ENCODE measurements at places on chromosomes 11 and 22.

DNA sequence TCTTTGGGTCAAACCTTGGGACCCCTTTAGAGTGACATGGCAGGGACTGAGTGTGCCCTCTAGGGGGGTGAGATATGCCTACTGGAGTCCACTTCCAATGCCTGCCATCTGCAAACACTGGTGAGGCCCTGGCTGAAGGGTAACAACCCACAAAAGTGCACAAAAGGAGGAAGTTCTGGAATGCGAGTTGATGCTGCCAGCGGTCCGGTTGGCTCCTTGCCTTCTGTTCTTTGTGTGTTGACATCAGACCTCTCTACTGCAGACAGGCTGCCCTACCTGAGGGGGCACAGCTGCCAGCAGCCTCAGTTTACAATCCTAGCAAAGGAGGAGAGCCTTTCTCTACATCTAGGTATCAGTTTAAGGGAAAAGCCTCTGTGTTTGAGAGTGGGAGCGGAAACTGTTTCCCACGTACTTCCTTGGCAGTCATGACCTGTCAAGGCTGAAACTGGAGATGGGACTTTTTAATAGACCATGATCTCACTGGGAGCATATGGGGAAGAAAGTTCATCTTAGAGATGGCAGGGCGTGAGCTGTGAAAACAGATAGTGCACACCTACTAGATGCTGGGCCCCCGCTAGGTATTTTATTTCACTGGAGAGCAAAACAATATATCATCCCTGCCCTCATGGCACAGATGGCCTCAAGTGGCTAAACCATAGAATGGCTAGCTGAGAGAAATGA, 27.2 kb downstream of the BMAL1 start:
- no peak for DNase-seq

GRCh38 chr22:49567899-49568750, 259.5 kb downstream of the BRD1 start:
- no peak for DNase-seq

- no peak for DNase-seq
Observed at GRCh38 chr11:62149986-62150886, 26.4 kb downstream of the INCENP start.

DNA sequence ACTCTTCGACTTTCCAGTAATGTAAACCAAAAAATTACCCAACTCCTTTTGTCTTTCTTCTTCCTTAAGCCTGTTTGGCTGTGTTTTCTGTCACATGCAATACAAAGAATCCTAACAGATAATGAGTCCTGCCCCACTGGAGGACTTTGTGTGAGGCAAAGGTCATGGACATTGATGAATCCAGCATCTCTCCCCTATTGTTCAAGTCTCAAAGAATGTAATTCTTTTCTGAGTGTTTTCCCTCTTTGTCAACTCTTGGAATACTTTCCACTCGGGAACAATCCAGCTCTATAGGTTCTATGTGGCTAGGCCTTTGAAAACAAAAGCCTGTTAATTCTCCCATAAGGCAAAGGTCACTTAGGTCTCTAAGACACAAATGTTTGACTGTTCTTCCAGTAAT, 100.7 kb downstream of the FAR1 start:
- DNase-seq: no peak

DNA sequence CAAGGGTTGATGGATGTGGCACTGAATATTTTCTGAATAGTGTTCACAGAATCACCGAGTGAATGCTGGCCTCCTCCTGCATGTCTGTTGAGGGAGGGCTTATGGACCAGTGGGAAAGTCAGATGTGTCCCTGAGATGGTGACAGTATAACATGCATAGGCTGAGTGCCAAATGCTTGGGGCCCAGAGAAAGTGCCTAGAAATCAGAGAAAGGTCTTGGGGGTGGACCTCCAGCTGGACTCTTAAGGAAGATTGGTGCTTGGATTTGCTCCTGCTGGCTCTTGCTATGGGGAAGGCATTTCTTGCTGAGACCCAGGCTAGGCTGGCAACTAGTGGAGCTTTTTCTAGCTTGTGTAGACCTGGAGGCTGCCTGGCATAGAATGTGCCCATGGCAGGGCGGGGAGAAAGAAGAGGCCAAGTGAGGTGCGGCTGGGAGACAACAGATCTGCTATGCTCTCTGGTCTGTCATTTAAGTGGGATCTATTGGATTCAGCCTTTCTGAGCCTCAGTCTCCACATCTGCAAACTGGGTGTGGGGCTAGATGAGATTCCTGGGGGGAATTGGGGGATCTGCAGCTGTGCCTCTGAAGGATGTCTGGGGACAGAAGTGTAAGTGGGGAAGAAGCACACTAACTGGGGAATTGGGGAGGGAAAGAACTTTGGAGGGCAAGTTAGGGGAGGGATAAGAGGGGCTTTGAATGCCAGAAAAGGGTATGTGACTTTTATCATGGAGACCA, 27.4 kb downstream of the ZNRF3 start:
- no peak for DNase-seq
